ENCODE measurements at places on chromosomes 3 and 15.

GRCh38 chr3:67614195-67614594 lies 40.2 kb downstream of the SUCLG2 start:
- DNase-seq, result no peak

- DNase-seq, result no peak
Measured at GRCh38 chr3:29463304-29463703, 182.4 kb downstream of the RBMS3 start.

DNA sequence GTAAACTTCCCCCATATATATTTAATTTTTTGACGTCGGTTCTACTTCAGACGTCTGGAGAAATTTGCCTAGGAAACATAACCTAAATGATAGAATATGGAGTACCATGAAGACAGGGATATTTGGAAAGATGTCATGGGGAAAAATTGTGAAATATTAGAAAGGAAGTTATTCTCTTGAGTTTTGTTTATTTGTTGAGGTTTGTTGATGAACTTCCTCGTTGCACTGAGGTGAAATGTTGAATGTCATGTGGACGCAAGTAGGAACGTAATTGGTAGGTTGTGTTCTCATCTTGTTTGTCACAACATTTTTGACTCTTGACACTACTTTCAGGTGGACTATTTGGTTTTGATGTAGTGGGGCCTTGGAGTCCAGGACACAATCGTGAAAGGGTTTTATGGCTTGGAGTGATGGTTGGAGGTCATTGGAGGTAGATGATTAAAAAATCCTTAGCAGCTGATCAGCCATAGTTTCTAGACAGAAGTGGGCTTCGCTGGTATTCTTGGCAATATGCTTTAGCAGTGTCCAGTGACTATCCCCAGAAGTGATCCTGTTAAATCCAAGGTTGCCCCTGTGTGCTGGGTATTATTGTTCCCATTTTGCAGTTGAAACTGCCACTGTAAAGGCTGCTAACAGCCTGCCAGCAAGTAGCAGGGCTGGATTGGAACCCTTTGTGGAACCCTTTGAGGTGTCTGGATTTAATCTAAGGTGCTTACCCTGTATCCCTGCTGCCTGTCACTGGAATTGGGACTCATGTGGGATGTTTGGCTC lies 1.5 kb downstream of the ABHD5 start:
- DNase-seq, result no peak

- peak; percentile 6 for DNase-seq
Measured at GRCh38 chr3:57224856-57225255, 2.7 kb upstream of the APPL1 start.

DNA sequence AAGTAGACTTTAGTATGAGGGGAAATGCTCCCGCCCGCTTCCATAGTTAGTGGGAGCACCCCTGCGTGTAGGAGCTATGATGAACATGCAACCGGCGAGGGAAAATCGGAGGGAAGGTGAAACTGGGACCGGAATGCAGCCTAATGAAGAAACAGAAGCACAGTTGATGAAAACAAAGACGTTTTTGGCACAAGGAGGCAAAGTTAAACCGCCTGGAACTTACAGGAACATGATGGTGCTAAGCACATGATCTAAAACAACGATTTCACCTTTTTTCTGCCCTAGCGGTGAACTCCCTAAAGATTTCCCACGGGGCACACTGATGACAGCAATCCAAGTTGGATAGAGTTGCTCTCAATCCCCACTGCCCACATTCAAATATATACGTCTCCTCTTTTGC lies 49.4 kb upstream of the SPATA12 start:
- DNase-seq, result no peak

GRCh38 chr15:63401078-63401477 lies 19.4 kb upstream of the CA12 start:
- no peak for DNase-seq

DNA sequence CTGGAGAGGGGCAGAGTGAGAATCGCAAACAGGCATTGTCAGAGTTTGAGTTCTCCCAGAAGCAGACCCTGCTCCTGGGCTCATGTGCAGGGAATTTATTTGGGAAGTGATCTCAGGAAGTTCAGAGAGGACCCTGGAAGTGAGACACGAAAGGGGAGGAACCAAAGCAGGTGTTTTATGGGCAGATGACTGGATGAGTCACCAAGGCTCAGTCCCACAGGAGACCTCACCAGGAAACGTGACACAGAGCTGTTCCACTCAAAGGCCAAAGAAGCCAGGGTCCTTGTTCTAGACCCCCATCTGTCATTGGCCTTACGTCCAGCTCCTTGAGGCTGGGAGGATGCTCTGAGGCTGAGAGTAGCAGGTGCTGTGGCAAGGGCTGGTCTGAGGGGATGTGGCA lies 43.4 kb upstream of the SEC22A start:
- DNase-seq, result peak; percentile 20

GRCh38 chr15:57751177-57751800 lies 44.8 kb downstream of the POLR2M start:
- DNase-seq, result peak; percentile 28

DNA sequence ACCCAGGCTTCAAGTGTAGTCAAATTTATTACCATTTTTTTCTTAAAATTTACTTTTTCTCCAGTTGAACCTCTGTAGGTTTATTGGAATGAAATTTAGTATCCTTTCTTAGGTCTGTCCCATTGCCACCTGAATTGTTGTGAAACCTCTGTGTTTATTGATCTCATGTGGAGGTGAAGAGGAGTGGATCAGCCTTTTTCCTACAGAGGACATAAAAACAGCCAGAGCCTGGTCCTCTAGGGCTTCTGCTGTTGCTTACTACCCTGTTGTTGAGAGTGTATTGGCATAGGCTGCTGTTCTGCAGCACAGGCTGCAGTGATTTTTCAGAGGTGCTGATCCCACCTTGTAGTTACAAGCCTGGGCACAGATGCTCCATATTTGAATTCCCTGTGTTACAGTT lies 44.6 kb downstream of the LRRC28 start:
- DNase-seq, result no peak

GRCh38 chr15:55909036-55909811 lies 84.2 kb downstream of the NEDD4 start:
- DNase-seq, result peak; percentile 16

- DNase-seq, result no peak
Measured at GRCh38 chr3:127606086-127606805, 8.0 kb downstream of the MCM2 start.

DNA sequence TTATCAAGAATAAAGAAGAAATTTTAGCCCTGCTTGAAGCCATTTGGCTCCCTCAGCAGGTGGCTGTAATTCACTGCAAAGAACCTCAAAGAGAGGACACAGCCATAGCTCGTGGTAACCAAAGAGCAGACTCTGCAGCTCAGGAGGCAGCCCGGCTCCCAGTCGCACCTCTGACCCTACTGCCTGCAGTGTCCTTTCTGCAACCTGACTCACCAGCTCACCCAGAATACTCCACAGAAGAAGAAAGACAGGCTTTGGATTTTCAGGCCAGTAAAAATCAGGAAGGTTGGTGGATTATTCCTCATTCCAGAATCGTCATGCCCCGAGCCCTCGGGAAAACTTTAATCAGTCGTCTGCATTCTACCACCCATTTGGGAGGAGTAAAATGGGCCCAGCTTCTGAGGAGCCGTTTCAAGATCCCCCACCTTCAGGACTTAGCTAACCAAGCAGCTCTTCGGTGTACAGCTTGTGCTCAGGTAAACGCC lies 38.6 kb downstream of the ZBTB11 start:
- no peak for DNase-seq

DNA sequence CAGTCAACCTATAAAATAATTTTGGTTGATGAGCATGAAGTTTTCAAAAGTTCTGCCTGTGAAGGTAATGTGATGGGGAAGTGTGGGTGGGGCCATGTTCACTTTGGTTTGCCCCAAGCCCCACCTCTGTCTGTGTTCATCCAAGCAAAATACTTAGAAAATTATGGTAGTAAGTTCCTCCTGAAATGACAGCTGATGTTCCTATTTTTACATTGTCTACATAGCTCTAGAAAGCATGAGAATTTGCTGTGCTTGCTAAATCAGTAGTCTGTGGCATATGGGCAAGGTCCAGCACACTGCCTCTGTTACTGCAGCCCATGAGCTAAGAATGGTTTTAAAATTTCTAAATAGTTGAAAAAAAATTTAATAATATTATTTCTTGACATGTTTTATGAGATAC lies 21.9 kb upstream of the CP start:
- no peak for DNase-seq

DNA sequence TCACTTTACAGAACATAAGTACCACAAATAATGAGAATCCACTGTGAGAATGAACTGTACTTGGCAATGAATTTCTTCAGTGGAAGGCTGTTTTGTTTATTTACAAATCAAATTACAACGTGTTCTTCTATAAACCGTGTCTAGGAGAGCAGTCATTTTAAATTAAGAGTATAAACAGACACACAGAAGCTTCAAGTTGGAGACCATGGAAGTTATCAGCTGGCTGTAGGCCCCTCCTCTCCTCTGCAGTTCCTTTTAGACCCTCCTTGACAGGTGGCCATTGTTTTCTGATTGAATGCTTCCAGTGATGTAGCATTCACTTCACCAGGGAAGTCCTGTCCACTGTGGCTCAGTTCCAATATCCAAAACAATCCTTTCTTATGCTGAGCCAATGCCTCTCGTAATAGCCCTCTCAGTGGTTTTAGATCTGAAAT lies 7.3 kb upstream of the MAPK6 start:
- no peak for DNase-seq

- peak; percentile 35 for DNase-seq
Measured at GRCh38 chr15:33131552-33132232, 62.8 kb downstream of the FMN1 start.

- peak; percentile 74 for DNase-seq
Measured at GRCh38 chr3:61927332-61927731, 366.0 kb downstream of the PTPRG start.

DNA sequence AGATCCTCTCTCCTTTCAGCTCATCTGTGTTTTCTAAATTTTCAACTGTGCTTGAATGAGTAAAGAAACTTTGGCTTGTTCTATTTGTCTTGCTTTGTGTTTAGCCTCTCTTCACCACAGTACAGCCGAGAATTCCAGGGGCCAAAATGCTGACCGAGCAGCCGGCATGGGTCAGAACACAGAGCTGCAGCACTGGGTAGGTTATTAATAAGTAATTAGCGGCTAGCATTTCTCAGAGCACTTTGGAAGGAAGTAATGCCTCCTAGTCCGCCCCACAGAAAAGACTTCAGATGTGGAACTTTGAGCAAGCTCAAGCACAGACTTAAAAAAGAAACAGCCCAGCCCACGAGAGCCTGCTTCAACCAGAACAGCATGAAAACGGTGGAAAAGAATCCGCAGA lies 343.9 kb downstream of the ARRDC4 start:
- DNase-seq, result no peak

- DNase-seq, result no peak
Measured at GRCh38 chr3:25911525-25912295, 121.8 kb downstream of the OXSM start.

- DNase-seq, result no peak
Measured at GRCh38 chr15:91465696-91466095, 365.6 kb downstream of the SV2B start.

- DNase-seq, result no peak
Measured at GRCh38 chr3:65729555-65729954, 309.2 kb downstream of the MAGI1 start.

DNA sequence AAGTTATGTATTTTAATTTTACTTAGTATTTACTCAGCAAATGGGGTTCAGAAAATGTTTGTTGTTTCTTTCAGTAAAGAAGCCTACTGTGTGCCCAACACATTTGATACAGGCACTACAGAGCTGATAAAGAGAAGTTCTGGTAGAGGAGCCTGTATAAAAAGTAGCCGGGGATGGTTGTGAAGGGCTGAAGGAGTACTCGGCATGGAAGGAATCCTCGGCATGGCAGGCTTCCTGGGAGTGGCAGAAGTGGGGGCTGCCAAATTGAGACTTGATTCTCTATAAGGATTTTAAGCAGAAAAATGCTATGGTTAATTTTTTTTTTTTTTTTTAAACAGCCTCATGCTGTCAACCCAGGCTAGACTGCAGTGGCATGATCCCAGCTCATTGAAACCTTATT lies 9.3 kb downstream of the ARL13B start:
- DNase-seq, result no peak

- no peak for DNase-seq
Measured at GRCh38 chr3:148735597-148735996, 37.9 kb downstream of the AGTR1 start.

GRCh38 chr15:65771870-65772269 lies 20.2 kb downstream of the DENND4A start:
- DNase-seq, result no peak

GRCh38 chr15:100667405-100668347 lies 65.3 kb downstream of the ASB7 start:
- DNase-seq, result peak; percentile 21

- no peak for DNase-seq
Measured at GRCh38 chr3:22734756-22735155, 468.4 kb upstream of the UBE2E2 start.

GRCh38 chr3:138547342-138547975 lies 46.6 kb downstream of the CEP70 start:
- DNase-seq, result no peak

DNA sequence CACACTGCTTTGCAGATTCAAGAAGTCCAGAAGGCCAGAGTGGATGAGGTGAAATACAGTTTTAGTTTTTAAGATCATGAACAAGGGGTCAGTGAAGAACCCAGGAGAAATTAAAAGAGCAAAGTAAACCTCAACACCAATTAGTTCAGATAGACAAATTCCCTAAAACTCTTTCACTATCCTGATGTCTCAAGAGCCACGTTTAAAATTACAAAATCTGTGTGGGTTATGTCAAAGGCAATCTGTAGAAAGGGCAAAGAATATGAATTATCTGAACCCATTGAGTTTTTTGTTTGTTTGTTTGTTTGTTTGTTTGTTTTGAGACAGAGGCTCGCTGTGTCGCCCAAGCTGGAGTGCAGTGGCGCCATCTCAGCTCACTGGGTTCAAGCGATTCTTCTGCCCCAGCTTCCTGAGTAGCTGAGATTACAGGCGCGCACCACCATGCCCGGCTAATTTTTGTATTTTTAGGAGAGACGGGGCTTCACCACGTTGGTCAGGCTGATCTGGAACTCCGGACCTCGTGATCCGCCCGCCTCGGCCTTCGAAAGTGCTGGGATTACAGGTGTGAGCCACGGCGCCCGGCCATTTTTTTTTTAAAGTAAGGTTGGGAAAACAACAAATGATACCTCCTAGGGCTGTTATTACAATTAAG lies 32.1 kb upstream of the ST3GAL6 start:
- no peak for DNase-seq

- DNase-seq, result no peak
Measured at GRCh38 chr3:127691974-127692373, 19.2 kb downstream of the ABTB1 start.

DNA sequence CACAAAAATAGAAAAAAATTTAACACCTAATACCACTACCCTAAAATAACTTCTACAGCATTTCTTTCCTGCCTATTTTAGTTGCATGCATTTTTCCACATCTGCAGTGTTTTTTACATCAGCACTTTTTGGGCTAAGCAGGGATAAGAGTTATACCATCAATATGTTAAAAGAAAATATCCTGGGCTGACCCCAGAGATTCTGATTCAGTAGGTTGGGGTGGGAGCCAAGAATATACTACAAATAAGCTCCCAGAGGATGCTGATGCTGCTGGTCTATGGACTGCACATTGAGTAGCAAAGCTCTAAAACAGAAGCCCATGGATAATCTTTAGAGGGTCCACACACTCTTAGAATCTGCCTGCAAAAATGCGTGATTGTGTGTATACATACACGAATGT lies 14.8 kb downstream of the FYCO1 start:
- no peak for DNase-seq
